ENCODE measurements at places on chromosomes 3 and 15. TPM values are rescaled to one million over a fixed set of nuclear protein-coding genes. Genes with fewer than 3 reads are reported as not detected.

GRCh38 chr3:64220161-64220914 is 4.9 kb downstream of the PRICKLE2 start:
- H3K4me3 ChIP-seq = no peak overlapping the region
- H3K27ac ChIP-seq = no peak overlapping the region
- no peaks in the 10 kb centered on the region for H3K27me3 ChIP-seq

- H3K36me3 ChIP-seq = no peaks in the 10 kb centered on the region
- no peaks in the 10 kb centered on the region for H3K27me3 ChIP-seq
- no peaks in the 10 kb centered on the region for H3K4me1 ChIP-seq
These were observed 692.7 kb upstream of the GRM7 start for GRCh38 chr3:6168256-6168655.

- DNase-seq = no peak
- no peak overlapping the region for H3K27ac ChIP-seq
- H3K36me3 ChIP-seq = no peaks in the 10 kb centered on the region
- peaks cover 6% of the 10 kb centered on the region for H3K27me3 ChIP-seq
- H3K4me1 ChIP-seq = peaks cover 16% of the 10 kb centered on the region
These were observed 26.6 kb downstream of the EIF1B start for GRCh38 chr3:40336101-40336500.

GRCh38 chr15:34804776-34805175 is 9.4 kb upstream of the ACTC1 start:
- H3K4me3 ChIP-seq = no peak overlapping the region
- H3K27me3 ChIP-seq = peaks cover 40% of the 10 kb centered on the region
- H3K4me1 ChIP-seq = no peaks in the 10 kb centered on the region

DNA sequence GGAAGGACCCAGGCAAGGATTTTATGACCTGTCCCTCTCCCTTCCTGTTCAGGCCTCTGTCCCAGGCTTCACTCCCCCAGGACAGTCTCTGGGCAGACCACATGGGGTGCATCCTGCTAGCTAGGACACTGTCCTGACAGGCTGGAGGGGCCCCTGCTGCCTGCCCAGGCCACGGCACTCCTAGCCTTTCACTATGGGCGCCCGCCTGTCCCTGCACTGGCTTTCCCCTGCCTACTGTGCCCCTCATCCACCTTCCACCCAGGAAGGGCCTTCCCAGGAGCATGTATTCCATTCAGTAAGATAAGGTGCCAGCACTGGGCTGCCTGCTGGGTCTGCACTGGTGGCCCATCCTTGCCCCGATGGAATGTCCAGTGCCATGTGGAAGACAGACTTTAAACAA is 145.3 kb downstream of the DNAJB8 start:
- H3K27ac ChIP-seq = no peak overlapping the region
- H3K36me3 ChIP-seq = no peaks in the 10 kb centered on the region
- H3K4me3 ChIP-seq = no peak overlapping the region
- no peaks in the 10 kb centered on the region for H3K27me3 ChIP-seq
- no peak for DNase-seq
- H3K4me1 ChIP-seq = peaks cover 13% of the 10 kb centered on the region

GRCh38 chr3:51941463-51941797 is 274 bp downstream of the RRP9 start:
- no peak for DNase-seq
- peaks cover 11% of the 10 kb centered on the region for H3K36me3 ChIP-seq
- H3K27me3 ChIP-seq = no peaks in the 10 kb centered on the region
- peak overlapping the region; percentile 80 for H3K4me3 ChIP-seq
- peak overlapping the region; percentile 66 for H3K27ac ChIP-seq

- H3K4me3 ChIP-seq = no peak overlapping the region
- DNase-seq = no peak
- no peaks in the 10 kb centered on the region for H3K4me1 ChIP-seq
- H3K27me3 ChIP-seq = no peaks in the 10 kb centered on the region
These were observed 36.3 kb upstream of the CADPS start for GRCh38 chr3:62911526-62911925.

DNA sequence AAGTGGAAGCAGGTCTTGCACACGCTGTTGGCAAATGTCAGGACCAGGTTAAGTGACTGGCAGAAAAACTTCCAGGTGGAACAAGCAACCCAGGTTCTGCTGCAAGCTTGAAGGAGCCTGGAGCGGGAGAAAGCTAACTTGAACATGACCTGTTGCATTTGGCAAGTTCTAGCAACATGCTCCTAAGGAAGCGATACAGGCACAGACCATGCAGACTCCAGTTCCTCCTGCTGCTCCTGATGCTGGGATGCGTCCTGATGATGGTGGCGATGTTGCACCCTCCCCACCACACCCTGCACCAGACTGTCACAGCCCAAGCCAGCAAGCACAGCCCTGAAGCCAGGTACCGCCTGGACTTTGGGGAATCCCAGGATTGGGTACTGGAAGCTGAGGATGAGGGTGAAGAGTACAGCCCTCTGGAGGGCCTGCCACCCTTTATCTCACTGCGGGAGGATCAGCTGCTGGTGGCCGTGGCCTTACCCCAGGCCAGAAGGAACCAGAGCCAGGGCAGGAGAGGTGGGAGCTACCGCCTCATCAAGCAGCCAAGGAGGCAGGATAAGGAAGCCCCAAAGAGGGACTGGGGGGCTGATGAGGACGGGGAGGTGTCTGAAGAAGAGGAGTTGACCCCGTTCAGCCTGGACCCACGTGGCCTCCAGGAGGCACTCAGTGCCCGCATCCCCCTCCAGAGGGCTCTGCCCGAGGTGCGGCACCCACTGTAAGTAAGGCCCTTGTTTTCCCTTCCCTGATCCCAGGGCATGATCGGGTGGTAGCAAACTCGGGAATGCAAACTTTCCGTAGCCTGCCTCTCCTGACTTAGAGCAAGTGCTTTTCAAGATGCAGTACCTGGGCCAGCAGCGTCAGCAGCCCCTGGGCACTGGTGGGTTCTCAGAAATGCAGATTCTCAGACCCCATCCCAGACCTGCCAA is 759 bp downstream of the GALNT15 start:
- peaks cover 2% of the 10 kb centered on the region for H3K4me1 ChIP-seq
- DNase-seq = no peak
- H3K36me3 ChIP-seq = no peaks in the 10 kb centered on the region
- H3K27ac ChIP-seq = no peak overlapping the region
- no peak overlapping the region for H3K4me3 ChIP-seq

GRCh38 chr15:75531041-75531450 is 48.1 kb downstream of the PTPN9 start:
- no peak overlapping the region for H3K27ac ChIP-seq
- peaks cover 11% of the 10 kb centered on the region for H3K36me3 ChIP-seq
- DNase-seq = no peak
- no peaks in the 10 kb centered on the region for H3K27me3 ChIP-seq
- H3K4me1 ChIP-seq = peaks cover 7% of the 10 kb centered on the region

DNA sequence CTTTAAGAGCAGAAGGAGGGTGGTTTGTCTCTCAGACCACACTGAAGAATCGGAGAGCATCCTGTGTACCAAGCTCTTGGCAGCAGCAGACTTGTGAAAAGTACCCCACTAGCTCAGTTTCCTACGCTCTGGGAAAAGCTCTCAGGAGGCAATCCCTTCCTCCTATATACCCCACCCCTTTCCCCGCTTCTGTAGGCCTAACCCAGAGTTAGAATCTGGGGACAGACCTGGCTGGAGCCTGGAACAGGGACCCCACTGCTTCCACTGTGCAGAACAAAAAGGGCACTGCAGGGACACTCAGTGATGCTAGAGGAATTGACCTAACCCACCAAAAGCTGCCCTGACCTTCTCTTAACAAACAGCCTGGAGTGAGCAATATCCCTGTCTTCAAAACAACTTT is 70.0 kb upstream of the CCDC39 start:
- DNase-seq = no peak
- H3K4me3 ChIP-seq = no peak overlapping the region
- no peaks in the 10 kb centered on the region for H3K4me1 ChIP-seq
- H3K27me3 ChIP-seq = no peaks in the 10 kb centered on the region
- H3K36me3 ChIP-seq = no peaks in the 10 kb centered on the region

The SUSD5 gene
- not detected for total RNA-seq

The PRR20G gene
- total RNA-seq = not detected

The DENND6A gene
- total RNA-seq = 22.3 TPM

The LRRN1 gene
- 0.26 TPM for total RNA-seq

The CCR8 gene
- 3.7 TPM for total RNA-seq
